ENCODE measurements at places on chromosomes 11 and 22.

GRCh38 chr11:66082946-66083698 is 13.1 kb downstream of the PACS1 start:
- DNase-seq, result peak; percentile 14

GRCh38 chr11:18321969-18322711 is at the start of the genes GTF2H1 and HPS5:
Gene GTF2H1 (plus strand): TSS chr11:18322567. CDS start chr11:18333075, 10,508 bp downstream.
Gene HPS5 (minus strand): TSS chr11:18322140. CDS start chr11:18317858, 4,282 bp downstream.
- DNase-seq, result peak; percentile 85

- no peak for DNase-seq
These were observed 677.3 kb downstream of the TBC1D22A start for GRCh38 chr22:47439643-47440265.

DNA sequence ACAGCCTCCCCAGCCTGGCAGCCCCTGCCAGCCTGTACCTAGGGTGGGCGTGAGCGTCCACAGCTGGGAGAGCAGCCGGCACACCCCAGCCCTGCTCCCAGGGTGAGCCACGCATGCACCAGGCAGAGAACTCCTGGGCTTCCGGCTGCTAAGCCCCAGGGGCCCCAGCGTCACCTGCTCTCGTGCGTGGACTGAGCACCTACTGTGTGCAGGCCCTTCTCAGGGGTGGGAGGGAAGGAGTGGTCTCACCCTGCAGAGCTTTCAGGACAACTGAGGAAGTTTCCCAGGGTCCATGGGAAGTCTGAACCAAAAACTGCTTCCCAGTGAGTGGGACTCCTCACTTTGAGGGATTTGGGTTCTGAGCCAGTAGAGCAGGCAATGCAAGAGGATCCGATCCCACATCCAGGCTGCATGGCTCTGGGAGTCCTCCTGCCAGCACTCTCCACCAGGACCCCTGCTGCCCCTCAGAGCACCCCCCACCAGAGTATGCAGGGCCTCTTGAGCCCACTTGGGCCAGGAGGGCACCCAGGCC is 47.1 kb upstream of the PRODH start:
- no peak for DNase-seq

GRCh38 chr11:64081745-64082442 is 46.2 kb downstream of the FLRT1 start:
- DNase-seq, result no peak

DNA sequence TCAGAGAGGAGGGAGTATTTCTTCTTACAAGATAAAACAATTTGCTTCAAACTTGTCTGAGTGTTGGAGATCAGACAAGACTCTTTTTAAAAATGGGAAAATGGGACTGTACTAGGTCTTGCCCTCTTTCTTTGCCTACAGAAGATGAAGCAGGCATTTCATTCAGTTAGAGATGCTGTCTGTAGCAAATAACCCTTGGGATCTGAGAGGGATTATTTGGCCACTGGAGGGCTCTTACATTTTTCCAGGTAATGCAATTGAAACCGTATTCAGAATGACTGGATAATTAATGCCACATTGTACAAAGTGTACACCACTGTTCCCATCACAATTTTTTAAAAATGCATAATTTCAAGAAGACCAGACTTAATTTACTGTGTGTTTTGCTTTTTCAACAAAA is 258.5 kb upstream of the KIRREL3 start:
- no peak for DNase-seq

- DNase-seq, result no peak
These were observed 733 bp downstream of the TRIM5 start for GRCh38 chr11:5684036-5684645.

GRCh38 chr11:73388265-73389133 is 12.3 kb downstream of the RELT start:
- no peak for DNase-seq

GRCh38 chr11:127182586-127183203 is 182.1 kb upstream of the KIRREL3 start:
- DNase-seq, result no peak

DNA sequence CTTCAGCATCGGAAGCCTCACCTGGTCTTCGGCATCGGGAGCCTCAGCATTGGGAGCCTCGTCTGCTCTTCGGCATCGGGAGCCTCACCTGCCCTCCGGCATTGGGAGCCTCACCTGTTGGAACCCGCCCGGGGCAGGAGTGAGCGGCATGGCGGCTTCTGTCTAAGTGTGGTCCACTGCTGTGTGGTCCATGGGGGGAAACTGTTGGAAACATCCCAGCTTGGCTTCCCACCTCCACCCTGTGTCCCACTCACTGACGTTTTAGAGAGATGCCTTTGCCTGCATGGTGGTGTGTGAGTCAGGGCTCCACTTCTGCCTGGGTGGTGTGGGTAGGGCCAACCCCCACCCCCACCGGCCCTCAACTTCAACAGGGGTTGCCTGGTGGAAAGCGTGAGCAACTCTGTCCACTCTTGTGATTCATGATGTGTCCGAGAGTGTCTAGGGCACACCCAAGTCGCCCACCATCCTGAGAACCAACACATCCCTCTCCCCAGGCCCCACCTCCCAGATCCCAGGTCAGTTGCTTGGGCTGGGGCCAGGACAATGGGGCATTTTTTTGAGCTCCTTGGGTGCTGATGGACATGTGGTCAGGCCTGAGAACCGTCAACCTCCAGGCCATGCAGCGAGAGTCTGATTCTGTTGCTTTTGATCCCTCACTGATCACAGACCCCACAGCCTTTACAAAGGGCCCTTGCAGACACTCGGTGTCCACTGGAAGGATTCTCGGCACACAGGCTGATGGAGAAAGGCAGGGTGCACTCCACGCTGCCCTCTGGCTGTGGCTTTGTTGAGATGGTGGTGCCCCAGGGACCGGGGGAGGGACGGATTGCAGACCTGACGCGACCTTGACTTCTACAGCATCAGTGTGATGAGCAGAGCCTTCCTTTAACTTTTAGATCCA is 406.7 kb downstream of the TBC1D22A start:
- no peak for DNase-seq

GRCh38 chr11:36308577-36308976 is 12.5 kb downstream of the PRR5L start:
- DNase-seq, result no peak

DNA sequence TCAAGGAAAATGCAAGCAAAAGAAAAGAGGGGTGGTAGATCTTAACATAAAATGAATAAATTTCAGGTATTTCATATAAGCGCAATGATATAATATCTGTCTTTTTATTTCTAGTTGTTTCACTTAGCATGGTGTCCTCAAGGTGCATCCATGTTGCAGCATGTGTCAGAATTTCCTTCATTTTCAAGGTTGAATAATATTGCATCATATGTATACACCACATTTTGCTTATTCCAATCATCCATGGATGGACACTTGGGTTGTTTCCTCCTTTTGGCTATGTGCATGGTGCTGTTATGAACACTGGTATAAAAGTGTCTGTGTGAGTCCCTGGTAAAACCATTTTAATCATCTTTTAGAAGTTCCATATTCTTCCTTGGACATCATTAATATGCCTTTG is 7.0 kb upstream of the KDM4F start:
- no peak for DNase-seq

DNA sequence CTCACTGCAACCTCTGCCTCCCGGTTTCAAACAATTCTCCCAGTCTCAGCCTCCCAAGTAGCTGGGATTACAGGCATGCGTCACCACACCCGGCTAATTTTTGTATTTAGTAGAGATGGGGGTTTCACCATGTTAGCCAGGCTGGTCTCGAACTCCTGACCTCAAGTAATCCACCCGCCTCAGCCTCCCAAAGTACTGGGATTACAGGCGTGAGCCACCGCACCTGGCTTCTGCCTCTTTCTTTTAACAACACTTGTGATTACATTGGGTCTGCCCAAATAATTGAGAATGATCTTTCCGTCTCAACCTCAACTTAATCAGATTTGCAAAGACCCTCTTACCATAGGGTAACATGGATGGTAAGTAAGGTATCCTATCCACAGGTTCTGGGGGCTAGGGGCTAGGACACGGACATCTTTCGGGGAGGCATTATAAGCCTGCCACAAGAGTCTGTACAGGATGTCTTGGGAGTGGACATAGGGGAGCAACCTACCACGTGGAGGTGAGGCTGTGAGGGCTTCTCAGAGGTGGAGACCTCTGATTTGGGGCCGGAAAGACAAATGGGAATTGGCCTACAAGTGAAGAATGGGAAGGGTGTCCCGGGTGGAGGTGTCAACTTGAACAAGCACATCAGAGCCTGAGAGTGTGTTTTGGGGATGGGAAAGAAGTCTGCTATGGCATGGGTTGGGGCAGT is 2.7 kb upstream of the CBX6 start:
- no peak for DNase-seq

GRCh38 chr22:38864361-38865191 is 7.4 kb downstream of the CBX6 start:
- no peak for DNase-seq

- DNase-seq, result no peak
These were observed 34.5 kb downstream of the TENM4 start for GRCh38 chr11:79406376-79406775.

GRCh38 chr22:45019861-45020655 is 10.3 kb upstream of the PHF21B start:
- no peak for DNase-seq

GRCh38 chr22:37716708-37717107 is 19.9 kb downstream of the TRIOBP start:
- no peak for DNase-seq

GRCh38 chr22:23800297-23801237 is 13.8 kb downstream of the SMARCB1 start:
- DNase-seq, result no peak

DNA sequence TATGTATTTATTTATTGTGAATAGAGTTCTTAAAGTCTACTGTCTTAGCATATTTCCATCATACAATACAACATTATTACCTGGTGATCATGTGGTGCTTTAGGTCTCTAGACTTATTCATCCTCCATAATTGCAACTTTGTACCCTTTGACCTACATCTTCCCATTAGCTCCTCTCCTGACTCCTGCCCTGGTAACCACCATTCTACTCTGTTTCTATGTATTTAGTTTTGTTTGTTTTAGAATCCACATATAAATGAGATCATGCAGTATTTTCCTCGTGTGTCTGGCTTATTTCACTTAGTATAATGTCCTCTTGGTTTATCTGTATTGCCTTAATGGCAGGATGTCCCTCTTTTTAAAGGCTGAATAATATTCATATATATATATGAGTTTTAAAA is 22.7 kb downstream of the NCAM1 start:
- DNase-seq, result no peak

DNA sequence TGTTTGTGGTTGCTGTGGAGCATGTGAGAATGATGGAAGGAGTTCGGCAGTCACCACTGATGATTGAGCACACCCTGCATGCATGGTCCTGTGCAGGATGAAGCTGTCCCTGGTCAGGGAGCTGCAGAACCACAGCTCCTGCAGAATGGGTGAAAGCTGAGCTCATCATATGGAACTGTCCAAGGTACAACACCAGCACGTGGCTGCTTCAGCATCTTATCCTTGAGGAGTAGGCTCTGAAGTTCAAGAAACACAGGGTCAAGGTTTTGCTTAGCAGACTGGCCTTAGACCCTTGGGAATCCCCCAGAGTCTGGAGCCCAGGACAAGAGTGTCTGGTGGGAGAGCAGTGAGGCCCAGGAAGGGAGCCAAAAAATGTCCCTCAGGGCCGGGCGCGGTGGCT is 182.4 kb upstream of the LARGE1 start:
- DNase-seq, result no peak

DNA sequence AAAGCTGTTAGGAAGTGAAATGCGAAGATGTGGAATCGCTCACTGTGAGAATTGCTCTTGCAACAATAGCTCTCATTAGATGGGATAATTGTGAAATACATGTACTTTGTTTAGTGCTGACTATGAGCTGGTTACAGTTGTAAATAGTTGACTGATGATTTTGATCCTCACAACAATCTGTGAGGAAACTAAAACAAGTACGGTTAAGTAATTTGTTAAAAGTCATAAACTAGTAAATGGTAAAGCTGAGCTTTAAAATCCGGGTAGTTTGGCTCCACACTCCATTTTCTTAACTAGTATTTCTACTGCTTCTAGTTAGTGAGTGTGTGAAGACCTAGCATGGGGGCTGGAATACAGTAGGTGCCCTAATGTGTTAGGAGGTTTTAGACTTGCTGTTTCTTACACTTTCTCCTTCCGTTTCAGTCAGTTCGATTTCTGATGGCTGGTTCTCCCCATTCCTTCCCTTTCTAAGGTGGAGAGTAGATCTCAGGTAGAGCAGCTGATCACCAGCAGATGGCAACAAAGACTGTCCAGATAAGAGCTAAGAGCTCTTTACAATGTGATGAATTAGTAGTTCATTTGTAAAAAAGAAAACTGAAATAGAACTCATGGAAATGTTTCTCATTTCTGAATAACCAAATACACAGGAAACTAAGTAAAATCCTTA is 16.3 kb upstream of the CYP2R1 start:
- peak; percentile 36 for DNase-seq

DNA sequence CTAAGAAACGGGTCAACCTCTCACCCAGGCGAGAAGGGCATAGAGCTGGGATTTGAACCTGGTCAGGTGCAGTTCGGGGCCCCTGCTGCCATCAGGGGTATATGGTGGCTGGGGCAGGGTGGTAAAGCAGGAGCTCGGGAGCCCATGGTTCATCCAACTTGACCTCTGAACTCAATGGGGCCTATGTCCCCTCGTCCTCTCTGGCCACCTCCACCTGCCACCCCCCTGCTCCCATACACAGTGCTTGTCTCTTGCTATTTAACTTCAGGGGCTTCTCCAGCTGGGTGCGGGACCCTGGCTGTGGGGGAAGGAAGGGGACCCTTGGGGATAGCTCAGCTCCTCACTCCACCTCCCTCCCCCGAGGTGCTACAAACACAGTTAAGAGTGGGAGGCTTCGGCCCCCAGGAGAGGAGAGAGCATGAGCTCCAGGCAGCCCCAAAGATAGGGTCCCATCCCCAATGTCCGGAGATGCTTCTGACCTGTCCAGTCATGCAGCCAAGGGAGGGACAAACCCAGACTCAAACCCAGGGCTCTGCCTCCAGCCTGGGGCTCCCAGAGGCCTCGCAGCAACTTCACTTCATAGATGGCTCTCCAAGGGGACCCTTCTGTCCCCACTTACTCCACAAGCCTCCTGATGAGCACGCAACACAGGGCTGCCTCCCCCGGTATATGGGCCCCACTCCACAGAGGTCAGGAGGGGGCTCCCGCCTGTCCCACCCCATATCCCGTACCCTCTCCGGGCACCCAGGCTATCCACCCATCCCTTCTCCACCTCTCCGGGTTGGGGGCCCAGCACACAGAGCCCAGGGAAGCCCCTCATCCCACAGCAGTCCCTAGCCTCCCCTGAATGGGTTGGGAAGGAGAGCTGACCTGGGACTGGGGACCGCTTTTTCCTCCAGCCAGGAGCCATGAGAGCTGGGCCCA is 712 bp downstream of the IL2RB start:
- no peak for DNase-seq

DNA sequence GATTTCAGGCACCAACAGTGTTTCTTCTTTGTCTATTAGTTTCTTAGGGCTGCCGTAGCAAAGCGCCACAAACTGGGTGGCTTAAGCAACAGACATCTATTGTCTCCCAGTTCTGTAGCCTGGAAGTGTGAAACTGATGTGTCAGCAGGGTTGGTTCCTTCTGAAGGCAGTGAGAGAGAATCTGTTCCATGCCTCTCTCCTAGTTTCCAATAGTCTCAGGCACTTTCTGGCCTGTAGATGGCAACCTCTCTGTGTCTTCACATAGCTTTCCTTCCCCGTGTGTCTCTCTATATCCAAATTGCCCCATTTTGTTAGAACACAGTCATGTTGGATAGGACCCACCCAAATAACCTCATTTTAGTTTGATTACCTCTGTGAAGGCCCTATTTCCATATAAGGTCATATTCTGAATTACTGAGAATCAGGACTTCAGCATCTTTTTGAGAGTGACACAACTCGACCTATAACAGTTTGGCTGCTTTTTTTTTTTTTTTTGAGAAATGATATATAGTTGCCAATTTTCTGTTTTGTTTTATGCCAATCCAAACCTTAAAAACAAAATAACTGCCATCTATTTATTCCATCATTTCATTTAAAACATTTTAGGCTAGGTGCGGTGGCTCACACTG is 108.2 kb downstream of the SLC36A4 start:
- DNase-seq, result no peak

Data from NCI-H1694 (cell line).